ENCODE measurements at places on chromosomes 11 and 22.

DNA sequence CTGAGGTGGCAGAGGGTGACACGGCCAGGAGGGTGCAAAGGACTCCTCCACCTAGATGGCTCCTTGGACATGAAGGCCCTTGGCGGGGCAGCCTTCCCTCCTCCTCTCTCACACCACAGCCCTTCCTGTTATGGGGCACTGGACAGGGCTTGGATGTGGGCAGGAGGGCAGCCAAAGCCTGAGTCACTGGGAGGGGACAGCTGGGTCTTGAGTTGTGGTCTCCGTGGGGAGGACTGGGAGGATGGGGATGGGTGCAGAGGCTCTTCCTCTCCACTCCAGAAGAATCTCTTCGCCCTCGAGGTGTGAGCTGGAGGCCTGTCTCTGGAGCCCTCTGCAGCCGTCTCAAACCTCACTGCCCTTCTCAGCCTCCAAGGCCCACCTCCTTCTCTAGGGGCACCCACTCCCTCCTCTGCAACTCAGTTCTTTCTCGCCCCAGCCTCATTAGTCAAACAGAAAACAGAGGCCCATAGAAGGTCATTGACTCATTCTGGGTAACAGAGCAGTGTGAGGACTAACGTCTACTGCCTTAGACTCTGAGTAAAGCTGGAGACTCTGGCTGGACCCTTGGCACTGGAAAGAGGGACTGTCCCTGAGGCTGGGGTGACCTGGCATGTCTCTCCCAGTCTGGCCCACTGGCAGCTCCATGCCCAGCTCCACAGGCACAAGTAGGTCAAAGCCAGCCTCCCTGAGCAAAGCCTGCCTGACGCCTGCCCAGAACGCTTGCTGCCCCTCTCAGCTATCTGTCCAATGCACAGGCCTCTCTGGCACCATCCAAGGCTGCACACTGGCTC, 47.5 kb upstream of the CDON start:
- peak; percentile 69 for DNase-seq

DNA sequence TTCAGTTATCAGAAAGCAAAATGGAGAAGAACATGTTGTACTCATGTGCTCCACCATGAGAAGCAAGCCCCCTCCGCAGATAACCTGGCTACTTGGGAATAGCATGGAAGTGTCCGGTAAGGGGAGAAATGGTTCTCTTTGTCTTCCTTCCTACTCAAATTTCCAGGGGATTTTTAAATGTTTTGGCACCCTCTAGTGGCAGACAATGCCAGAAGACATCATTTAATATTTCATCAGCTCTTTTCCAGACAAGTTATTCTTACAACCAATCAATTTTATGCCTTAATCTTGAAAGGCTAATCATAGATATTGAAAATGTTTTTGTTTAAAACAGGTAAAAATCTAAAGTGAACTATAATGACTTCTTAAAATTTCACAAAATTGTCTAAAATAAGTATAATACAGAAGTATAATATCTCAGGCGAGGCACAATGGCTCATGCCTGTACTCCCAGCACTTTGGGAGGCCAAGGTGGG, 15.7 kb downstream of the CRTAM start:
- peak; percentile 82 for DNase-seq

DNA sequence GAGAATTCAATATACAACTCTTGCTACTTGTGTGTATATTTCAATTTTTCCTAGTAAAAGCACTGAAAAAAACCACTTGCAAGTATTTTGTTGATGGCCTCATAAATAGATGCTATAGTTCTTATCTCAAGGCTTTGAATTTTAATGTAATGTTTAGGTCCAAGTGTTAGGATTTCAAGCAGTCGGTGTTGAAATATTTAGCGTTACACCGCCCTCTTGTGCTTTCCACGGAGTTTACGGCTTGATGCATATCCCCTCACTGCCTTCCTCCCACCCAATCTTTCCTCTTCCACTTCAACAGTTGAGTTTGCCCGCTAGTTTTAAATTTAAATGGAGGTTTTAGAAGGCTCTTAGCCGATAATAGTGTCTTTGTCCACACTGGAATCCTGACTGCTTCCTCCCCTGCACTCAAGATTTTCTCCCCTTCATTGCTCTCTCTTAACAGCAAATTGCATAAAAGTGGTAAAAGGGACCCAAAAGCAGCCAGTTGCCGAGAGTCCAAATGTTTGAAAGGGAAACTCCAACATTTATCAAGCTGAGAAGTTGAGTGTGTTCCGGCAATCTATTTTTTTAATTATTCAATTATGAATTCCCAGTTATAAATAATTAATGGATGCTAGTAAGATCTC, 25.9 kb upstream of the HTATIP2 start:
- peak; percentile 31 for DNase-seq

DNA sequence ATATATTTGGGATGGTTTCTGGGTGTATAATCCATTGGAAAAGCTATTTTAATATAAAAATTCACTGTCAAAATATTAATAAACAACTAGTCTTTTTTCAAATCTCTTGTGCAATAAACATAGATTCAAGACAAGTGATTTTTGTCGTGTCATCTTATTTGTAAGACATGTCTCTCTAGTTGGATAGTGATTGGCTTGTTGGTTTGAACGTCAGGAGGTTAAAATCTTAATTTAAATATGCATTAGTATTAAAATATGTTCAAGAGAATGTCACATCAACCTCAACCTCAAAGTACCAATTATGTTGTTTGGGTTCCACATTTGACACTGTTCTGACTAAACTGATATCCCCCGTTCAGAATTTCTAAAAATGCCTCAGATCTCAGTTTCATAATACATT, 287.6 kb downstream of the CASP12 start:
- no peak for DNase-seq

DNA sequence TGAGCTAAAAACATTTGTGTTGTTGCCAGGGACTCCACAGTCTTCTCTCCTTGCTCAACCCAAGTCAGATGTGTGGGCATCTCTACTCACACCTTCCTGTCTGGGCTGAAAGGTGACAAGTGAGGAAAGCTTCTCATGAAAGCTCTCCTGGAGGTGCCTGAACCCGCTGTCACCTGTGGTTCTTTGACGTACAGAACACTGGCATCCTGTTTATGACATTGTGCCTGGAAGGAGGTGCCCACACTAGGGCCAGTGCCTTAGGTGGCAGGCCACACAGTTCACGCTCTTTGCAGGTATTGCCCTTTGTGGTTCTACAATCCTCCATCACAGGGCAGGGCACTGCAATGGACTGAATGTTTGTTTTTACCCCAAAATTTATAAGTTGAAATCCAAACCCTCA, 108.5 kb downstream of the CD44 start:
- no peak for DNase-seq

- no peak for DNase-seq
These were observed 83.1 kb upstream of the GDPD4 start for GRCh38 chr11:77384571-77384970.

DNA sequence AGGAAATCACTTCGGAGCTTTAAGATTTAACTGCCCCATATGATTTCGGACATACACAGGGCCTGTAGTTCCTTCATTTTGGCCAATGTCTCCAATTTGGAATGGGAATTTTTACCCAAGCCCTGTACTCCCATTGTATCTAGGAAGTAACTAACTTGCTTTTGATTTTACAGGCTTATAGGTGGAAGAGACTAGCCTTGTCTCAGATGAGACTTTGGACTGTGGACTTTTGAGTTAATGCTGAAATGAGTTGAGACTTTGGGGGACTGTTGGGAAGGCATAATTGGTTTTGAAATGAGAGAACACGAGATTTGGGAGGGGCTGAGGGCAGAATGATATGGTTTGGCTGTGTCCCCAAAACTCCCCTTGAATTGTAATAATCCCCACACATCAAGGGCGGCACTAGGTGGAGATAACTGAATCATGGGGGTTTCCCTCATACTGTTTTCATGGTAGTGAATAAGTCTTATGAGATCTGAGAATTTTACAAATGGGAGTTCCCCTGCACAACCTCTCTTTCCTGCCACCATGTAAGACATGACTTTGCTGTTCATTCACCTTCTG, 130.5 kb downstream of the LARGE1 start:
- DNase-seq: no peak

DNA sequence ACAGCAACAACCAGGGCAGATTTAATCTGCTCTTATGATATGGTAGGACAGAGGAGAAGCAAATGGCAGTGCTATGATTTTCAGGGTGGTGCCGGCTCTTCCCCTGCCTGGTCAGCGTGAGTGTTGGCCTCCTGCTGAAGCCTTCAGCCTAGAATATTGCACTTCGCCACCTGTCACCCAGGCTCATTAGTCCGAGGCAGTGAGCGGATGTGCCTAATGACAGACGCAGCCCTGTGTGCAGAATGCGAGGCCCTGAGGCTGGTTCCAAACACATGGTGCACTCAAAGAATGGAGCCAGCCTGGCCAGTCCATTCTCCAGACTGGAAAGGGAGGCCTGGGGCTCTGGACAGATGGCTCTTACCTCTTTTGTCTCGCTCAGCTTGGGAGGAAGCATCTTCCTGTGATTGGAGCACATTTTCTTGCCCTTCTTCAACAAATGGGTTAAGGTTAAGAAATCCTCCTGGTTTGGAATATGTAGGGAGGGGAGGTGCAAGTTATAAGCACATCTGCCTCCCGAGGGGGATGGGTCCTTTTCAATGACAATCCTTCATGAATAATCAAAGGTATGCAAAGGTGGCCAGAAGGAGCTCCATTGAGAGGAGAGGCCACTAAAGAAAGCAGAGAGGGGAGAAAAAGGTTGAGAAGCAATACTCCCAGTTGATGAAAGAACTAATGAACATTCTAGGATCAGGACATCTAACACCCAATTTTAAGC, 39.7 kb upstream of the GALNT18 start:
- DNase-seq: no peak

DNA sequence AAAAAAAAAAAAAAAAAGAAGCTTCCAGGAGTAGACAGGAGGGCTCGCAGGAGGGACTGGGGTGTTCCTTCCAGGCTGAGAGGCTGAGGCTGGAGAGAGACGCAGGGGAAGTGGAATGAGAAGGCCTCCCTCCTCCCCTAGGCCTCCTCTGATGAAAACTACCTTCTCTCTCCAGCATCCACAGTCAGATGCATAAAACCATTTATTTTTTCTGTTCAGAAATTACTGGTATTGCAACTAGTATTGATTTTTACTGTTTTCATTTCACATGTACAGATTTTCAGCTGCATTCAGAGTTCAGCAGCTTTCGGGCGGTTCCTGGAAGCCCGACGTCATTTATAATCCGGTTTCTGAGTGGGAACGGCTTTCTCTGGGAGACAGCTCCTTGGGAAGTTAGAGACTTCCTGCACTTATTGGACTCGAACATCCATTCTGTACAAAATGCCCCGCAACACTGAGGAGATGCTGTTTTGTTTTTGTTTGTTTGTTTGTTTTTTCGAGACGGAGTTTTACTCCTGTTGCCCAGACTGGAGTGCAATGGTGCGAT, 6.9 kb upstream of the NFAM1 start:
- DNase-seq: no peak

- DNase-seq: no peak
These were observed 1.4 kb downstream of the ZFPL1 start for GRCh38 chr11:65085446-65085845.

- DNase-seq: no peak
These were observed 110.9 kb upstream of the PITPNB start for GRCh38 chr22:28029956-28030355.

GRCh38 chr11:58506935-58507334, 970 bp downstream of the OR5B21 start:
- DNase-seq: no peak

- DNase-seq: peak; percentile 36
These were observed 24.0 kb upstream of the ROBO3 start for GRCh38 chr11:124841201-124841600.

DNA sequence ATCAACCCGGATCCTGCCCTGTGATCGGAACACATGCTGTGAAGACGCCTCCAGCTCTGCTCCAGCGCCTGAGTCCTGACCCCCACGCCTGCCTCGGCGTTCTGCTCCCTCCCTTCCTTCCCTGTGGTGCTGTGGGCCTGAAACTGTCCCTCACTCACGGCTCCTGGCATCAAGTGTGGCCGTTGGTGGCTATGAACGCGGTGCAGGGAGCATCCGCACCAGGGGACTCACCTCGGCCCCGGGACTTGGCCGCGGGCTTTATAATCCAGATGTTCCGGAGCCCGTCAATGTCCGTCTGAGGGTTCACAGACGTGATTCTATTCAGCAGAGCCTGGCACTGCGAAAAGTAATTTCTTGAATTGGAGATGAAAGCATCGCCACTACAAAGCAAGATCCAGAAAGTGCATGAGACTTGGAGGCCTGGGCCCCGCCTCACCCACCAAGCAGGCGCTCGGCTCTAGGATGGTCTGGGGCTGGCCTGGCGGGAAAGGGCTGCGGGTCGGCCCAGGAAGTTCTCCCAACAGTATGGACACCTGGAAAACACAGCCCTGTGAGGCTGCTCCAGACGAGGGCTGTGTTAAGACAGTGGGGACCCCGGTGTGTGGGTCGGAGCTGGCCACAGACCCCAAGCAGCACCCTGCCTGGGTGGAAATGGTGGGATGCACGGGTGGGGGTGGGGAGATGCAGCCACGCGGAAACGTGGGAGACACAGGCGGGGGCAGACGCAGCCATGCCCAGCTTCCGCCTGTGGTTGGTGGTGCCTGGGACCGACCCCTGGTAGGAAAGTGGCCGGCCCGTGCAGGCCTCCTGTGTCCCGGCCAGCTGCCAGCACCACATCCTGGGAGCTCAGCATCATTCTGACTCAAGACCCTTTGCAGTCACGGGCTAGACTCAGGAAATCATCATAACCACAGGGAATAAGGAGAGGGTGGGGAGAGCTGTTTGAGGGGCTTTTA, 21.8 kb upstream of the IL17REL start:
- DNase-seq: no peak

- DNase-seq: no peak
These were observed 1124.3 kb downstream of the BRD1 start for GRCh38 chr22:48703265-48703941.

Data from kidney tubule cell (primary cell).